ENCODE measurements at places on chromosomes 12 and 14.
A peak's percentile ranks its signal among the peaks of the same experiment; 100 is the strongest.

- no peak for DNase-seq
Observed at GRCh38 chr14:87156878-87157277, 836.1 kb downstream of the GALC start.

- DNase-seq = no peak
Observed at GRCh38 chr12:12433203-12433731, 76.4 kb downstream of the BORCS5 start.

GRCh38 chr12:103783744-103784664 is 57.0 kb downstream of the NT5DC3 start:
- DNase-seq = no peak

GRCh38 chr14:32337759-32338158 is 8.7 kb downstream of the AKAP6 start:
- DNase-seq = no peak

- no peak for DNase-seq
Observed at GRCh38 chr12:92065018-92065499, 80.6 kb downstream of the BTG1 start.

DNA sequence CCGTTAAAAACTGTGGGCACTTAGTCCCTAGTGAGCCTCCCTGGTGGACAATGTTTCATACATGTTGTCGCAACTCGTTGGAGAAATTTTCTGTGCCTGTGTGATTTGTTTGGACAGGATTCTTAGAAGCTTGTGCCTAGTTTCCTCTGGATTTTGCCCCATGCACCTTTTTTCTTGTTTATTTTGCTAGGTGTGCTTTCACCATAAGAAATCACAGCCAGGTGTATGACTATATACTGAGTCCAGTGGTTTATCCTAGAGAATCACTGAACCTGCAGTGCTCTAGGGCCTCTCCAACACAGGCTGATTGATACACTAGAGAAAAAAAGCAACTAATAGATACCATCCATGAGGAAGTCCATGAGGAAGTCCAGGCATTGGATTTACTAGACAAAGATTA is 33.1 kb upstream of the OASL start:
- no peak for DNase-seq

DNA sequence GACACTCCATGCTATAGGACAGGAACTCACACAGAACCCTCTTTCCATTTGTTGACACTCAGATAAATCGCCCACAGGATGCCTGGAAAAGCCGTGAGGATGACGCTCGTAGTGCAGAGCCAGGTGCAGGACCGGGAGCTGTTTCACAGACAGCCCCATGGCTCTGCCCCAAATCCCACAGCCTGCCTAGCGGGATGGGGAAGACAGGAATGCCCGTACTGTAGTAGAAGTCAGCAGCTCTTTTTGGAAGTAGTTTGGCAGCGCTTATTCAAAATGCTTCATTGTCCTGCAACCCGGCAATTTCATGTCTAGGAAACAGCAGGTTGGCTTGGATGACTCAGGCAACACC is 41.6 kb downstream of the JAG2 start:
- DNase-seq = no peak

DNA sequence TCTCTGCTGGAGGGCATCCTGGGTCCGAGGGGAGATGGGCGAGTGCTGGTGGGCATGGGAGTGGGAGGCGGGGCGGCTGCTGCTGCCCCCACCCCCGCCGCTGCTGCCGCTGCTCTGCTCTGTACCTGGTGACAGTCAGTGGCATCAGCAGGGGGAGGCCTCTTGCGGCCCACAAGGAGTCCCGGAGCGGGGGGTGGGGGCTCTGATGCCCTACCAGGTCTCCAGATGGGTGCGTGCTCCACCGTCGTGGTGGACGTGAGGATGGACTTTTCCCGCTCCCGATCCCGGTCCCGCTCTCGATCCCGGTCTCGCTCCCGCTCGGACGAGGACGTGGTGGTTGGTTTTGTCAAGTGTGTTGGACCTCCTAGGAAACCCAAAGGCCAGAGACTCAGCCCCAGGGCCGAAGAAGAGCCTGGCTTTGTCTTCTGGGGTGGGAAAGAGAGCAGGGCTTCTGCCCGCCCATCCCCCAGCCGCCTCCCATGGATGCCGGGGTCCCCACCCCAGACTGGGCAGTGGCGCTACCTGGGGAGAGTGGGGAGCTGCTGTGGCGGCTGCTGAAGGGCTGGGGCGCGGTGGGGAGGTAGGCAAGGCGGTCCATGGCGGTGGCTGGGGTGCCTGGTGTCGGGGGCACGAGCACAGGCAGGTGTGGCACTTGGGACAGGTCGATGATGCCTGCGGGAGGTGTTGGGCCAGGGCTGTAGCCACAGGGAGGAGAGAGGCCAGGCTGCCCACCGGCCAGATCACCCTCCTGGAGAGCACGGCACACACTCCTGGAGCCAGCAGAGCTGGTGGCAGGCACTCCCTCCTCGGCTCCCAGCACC is 45.4 kb downstream of the RFLNA start:
- no peak for DNase-seq

DNA sequence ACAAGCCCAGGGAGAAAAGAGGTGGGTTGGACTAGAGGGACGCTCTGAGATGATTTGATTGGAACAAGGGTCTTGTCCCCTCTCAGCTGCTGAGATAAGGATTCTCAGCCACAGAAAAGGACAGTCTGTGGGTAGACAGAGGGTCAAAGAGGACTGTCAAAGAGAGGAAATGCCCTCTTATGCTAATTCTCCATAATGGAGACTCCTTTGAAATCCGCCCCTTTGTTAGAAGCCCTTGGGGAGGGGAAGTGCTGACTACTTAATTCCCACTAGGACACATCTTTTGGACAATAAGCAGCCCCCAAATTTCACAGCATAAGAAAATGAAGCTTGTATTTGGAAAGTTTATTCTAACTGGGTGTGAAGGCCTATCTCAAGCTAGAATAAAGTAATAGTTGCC is 176.6 kb downstream of the KTN1 start:
- DNase-seq = no peak

GRCh38 chr14:100159865-100160533 is 554 bp upstream of the DEGS2 start:
- DNase-seq = no peak

DNA sequence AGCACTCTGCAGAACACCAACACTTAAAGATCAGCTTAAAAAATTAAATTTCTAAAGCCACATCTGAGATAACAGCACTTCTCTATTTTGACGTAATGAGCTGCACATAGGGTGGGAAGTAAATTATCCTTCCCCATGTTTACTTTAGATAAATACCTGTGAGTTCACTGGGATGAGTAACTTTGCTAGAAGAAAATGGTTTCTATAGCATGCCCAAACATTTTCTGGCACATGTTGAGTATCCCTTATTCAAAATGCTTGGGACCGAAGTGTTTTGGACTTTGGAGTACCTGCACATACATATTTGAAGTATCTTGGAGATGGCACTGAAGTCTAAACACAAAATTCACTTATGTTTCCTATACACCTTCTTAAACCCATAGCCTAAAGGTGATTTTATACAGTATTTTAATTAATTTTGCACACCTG is 6.6 kb downstream of the SLC38A2 start:
- peak; percentile 3 for DNase-seq

- no peak for DNase-seq
Observed at GRCh38 chr12:64270411-64270810, 48.3 kb upstream of the KICS2 start.

GRCh38 chr14:26598081-26598671 is 343 bp upstream of the NOVA1 start:
- peak; percentile 86 for DNase-seq

- peak; percentile 89 for DNase-seq
Observed at GRCh38 chr14:29749327-29749726, 178.3 kb downstream of the PRKD1 start.

DNA sequence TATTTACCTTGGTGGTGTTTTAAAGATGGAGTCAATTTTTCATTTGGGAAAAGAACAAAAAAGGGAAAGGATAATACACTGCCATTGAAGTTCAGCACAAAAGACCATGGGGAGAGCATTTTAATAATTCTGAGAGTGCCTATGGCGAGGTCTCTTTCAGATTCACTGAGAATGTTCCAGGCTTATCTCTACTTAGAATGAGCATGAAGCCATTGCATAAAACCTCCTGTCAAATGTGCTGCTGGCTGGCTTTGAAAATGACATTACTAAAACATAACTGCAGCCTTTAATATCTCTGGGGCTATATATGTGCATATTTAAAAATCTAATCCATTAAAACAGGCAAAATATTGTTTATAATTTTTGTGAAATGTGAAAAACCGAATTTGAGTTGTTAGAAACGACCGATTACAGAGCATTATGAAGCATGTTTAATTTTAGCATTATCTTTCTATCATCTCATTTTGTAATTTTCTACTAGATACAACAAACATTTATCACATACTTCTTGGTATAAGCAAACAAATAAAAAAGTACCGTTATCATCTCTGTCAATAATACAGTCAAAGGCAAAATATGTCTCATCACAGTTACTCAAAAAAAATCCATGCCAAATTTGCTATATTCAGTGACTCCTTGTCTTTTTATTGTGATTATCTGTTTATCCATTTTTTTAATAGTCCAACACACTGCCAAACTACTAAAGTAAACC is 45.7 kb upstream of the YARS2 start:
- no peak for DNase-seq

DNA sequence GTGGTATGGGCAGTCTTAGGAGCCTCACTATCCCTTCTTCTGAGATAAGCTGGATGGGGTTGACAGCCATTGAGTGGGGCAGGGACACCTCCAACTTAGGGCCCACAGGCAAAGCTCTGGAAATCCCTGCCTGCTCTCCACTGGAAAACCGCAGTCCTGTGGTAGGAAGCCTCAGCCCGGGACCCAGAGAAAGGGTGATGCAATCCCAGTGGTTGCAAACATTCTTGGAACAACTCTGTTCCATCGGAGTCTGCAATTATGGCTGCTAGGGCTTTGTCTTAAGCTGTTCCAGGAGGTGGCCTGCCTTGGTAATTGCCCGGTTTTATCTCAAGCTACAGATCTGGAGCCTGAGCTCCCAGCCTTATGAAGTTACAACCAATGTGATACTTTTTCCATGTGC is 133.4 kb downstream of the DICER1 start:
- DNase-seq = no peak

DNA sequence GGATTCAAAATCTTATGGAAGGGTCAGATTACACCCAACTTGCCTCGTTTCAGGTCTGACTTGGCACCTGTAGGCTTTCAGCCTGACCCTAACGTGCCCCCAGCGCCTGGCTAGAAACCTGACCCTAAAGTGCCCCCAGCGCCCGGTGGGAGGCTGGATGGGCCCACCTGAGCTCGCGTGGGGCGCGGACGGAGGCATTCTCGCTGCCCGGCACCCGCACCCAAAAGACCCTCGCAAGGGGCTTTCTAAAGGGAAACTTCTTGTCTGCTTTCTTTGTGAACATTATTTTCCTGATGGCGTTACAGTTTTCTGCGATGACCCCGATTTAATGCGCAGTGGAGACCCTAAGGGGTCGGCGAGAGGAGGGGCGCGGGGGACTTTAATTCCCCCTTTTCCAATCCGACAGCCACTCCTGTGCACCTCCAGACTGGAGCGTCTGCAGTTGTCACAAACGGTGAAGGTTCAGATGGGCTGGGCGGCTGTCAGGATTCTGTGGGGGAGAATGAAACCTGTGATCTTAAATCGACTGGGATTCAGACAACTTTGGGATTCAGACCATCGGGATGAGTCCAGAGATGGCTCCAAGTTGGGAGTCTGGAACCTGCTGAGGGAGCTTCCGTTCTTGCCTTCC is 751 bp upstream of the HRK start:
- DNase-seq = no peak

DNA sequence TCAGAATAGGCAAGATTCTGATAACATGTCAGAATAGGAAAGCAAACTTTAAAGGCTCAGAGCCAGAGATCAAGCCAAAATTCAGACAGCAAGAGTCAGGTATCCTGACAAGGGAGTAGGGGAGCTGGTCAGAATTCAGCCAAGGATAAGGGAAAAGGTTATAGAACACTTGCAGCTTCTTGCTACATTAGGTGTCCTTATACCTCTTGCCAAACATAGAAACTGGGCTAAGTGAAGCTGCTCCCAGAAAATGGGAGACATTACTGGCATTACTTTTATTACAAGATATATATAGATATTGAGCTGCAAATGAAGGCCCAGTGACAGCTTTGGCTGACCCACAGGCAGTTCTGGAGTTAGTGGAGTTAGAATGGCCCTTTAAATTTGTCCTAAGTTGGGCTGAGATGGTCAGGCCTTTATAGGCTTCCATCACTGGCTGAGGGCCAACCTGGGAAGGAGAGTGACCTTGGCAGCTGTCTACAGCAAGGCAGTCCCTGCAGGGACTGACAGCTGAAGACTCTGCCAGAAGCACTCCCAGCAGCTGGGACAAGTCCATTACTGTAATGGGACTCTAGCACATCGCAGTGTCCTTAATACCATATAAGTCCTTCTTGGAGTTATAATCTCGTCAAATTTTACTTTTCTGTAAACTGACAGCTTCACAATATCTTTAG is 83.0 kb downstream of the LRRC9 start:
- no peak for DNase-seq

GRCh38 chr12:41681898-41682297 is 462.8 kb downstream of the GXYLT1 start:
- DNase-seq = no peak

GRCh38 chr12:111310076-111310870 is 58.6 kb downstream of the PHETA1 start:
- no peak for DNase-seq

DNA sequence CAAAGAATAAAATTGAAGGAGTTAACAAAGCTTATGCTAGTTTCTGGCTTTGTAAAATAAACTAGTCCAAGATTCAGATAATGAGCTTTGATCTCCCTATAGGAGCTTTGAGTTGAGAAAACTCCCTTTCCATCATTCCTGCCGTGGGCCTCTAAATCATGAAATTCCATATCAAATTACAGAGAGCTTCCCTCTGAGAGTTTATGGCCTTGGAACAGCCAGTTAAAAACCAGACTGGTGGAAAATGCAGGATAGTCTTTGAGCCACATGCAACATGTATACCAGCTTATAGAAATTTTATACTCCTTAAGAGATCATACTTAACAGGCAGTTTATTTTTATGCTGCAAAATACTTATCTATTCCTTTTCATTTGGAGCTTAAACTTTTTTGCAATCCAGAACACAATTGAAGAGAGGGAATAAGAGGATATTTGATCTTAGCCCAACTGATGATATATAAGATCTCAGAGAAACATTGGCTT is 175.8 kb upstream of the ATP2B1 start:
- no peak for DNase-seq

DNA sequence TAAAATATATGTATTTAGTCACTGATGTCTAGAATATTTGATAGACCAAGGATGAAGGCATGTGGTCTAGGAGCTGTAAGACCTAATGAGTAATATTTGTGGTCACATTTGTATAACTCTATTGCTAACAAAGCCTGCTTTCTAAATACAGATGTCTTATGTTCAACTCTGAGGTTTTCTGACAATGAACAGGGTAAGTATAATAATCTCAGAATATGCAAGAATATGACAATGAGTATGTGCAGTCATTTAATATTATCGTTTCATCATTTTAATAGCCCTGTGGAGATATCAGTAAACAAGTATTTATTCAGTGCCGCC is 389.6 kb downstream of the LRIG3 start:
- peak; percentile 96 for DNase-seq
